ENCODE measurements at places on chromosomes 6 and 20.

DNA sequence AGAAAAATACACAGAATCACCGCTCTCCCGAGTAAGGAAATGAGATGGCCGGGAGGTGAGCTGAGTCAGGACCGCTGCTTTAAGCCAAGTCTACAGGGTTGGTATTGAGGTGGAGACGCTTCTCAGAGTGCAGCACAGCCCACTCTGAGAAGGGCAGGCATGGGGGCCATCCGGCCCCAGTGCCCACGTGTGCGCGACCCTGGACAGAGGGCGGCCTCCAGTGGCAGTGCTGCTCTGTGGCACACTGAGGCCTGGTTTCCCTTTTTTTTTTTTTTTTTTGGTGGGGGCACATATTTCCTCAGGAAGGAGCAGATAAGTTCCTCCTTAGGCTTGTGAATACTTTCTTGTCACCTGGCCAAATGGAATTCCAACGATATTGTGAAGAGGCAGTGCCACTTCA is 88.8 kb downstream of the FOXC1 start:
- no peak for DNase-seq

DNA sequence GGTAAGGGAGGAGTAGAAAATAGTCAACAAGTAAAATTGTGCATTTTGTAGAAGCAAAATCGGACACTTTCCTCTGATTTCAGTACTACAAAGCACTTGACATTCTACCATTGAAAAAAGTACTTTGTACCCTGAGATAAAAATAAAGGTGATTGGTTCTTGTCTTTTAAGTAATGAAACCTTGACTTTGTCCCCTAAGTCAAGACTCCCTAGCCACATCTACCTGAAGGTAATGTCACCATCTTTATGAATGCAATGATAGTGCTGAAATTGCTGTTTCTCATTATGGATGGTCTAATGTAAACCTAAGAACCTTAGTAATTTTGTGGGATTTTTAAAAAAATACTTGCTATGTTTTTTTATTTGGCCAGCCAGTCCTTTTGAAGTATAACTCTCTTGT is 2.4 kb upstream of the MAN1A1 start:
- DNase-seq, result no peak

- DNase-seq, result no peak
Observed at GRCh38 chr6:54419885-54420284, 111.6 kb downstream of the TINAG start.

GRCh38 chr20:2364044-2364443 is 16.7 kb upstream of the TGM6 start:
- DNase-seq, result no peak
